Osteocyte (in vitro differentiated cells): ENCODE measurements at places on chromosomes 16 and 17.

- no peak for DNase-seq
Observed at GRCh38 chr16:19716183-19716582, 1.8 kb downstream of the KNOP1 start.

- peak; percentile 91 for DNase-seq
Observed at GRCh38 chr17:42405963-42406495, 17.0 kb downstream of the CAVIN1 start.

GRCh38 chr17:32780721-32781120 lies 96.2 kb downstream of the MYO1D start:
- no peak for DNase-seq

DNA sequence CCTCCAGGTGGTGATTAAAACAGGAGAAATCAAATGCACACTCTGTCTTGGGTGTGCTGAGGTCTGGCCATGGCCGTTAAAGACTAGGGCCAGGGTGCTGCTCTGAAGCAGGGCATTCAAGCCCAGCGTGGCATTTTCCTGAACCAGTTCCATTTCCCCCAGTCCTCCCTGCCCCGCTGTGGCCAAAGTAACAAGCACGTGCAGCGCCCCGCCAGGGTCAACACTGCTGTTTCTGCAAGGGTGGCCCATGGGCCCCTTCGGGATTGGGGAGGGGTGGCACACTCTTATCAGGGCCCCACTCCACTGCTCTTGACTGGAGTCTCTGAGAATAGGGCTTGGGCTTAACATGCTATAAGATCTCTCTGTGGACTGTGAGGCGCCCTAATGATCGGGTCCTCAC lies 72.9 kb downstream of the IL21R start:
- DNase-seq: no peak

GRCh38 chr17:14670861-14671260 lies 370.0 kb downstream of the HS3ST3B1 start:
- DNase-seq: no peak

DNA sequence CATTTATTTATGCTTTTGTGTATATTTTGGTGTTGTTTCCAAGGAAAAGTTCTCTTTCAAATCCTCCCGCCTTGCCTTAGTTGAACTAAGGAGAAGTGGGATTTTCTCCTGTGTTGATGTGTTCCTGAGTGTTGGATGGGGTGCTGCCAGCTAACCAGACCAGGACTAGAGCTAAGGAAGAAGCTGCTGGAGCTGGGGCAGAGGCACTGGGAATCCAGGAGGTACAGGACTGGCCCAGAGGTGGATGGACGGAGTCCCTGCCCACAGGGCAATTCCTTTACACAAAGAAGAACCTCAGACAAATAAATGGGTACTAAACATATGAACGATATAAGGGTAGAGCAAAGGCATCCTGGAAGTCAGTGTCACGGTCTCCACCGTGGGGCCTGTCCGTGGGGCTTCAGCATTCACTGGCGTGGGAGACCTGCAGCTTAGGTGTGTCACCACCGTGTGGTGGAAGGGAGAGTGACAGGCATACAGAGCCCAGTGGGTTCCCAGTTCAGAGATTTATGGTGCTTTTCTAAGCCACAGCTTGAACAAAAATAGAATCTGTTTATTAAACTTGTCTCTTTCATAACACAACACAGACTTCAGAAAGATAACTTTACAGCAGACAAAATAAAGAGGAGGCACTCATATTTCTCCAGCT lies 270.7 kb downstream of the NTN1 start:
- no peak for DNase-seq

GRCh38 chr16:70737377-70738082 lies 51.7 kb upstream of the MTSS2 start:
- peak; percentile 95 for DNase-seq

- no peak for DNase-seq
Observed at GRCh38 chr16:85327731-85328675, 215.7 kb upstream of the CIBAR2 start.

DNA sequence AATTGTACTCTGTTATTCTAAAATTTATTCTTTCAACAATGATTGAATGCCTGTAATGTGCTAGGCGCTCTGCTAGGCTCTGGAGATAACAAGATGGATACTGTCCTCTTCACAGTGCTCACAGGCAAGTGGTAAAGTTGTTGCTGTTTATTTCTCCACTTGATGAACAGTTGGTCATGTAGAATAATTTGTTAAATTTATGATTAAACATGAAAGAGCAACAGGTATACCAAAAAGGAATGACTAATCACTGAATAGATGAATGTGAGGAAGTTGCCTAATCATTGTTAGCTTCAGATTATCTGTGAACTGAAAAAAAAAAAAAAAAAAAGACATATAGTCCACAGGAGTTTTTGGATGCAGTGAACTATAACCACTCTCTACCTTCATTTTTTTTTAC lies 62.3 kb downstream of the NFATC3 start:
- no peak for DNase-seq

DNA sequence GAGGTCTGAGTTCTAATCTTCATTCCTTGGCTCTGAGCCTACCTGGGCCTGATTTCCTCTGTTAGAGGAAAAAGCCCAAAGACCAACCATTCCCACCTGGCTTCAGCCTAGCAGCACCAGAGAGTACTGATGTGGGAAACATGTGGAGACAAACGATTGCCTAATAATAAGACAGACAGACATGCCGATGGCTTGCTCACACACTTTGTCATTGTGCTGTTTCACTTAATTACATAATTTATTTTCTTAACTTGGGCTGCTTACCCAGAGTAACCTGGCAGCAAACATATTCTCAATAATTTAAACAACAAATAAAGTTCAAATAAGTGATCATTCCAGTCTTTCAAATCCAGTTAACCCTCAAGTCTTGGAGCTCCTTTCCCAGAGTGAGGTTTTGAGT lies 83.4 kb downstream of the MAF start:
- no peak for DNase-seq

GRCh38 chr17:35889818-35890773 lies 9.9 kb upstream of the CCL5 start:
- no peak for DNase-seq

- no peak for DNase-seq
Observed at GRCh38 chr17:17139972-17140589, 66.1 kb downstream of the PLD6 start.

DNA sequence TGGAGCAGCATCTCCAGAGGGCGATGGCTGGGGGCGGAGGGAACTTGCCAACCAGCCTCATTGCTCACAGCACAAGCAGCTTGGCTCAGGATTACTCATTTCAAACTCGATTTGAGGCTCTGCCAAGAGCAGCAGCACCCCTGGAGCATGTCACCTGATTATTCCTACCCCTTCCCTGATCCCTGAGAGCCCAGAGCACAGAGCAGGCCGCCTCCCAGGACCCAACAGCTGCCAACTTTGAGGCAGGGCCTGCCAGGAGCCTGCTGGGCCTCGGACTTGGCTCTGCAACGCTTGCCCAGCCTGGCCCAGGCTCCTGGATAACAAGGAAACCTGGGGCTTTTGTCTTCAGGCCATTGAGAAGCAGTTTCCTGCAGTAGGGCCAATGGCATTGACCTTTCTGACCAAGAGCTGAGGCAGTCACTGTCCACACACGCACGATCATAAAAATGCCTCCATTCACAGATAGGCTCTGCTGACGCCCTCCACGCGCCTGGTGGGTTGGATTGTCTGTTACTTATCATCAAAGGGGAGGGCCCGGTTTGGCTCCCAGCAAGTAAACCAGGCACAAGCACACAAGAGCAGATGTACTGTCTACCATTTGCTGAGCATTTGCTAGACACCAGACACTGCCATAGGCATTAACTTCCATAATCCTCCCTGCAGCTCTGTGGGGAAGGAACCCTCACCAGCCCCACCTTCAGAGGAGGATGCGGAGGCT lies 406.6 kb upstream of the EEF2KMT start:
- no peak for DNase-seq

- DNase-seq: no peak
Observed at GRCh38 chr16:2273484-2273883, 5.6 kb upstream of the RNPS1 start.

GRCh38 chr16:67658849-67659674 lies 998 bp downstream of the ACD start:
- DNase-seq: no peak

GRCh38 chr16:14132696-14133048 lies 61.6 kb downstream of the MRTFB start:
- no peak for DNase-seq

DNA sequence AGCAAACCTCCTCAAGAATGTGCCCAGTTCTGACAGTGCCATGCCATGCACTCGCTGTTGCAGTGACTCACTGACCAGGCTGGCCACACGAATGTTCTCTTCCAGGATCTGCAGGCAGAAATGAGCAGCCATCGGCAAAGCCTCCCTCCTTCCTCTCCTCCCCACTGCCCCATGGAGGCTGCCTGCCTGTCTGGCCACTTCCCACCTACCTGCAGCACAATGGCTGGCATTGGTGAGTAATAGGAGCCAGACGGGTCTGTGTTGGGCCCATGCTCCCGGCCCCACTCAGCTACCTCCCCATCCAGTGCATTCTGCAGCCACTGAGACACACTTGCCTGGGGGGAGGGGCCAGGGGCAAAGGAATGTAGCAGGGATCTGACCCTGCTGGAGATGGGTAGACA lies 2.8 kb upstream of the MATCAP1 start:
- no peak for DNase-seq

- no peak for DNase-seq
Observed at GRCh38 chr17:61926826-61927207, 965 bp downstream of the INTS2 start.

- DNase-seq: no peak
Observed at GRCh38 chr17:30483159-30483558, 6.0 kb downstream of the GOSR1 start.

- DNase-seq: no peak
Observed at GRCh38 chr17:35969558-35970380, 11.5 kb downstream of the CCL16 start.

DNA sequence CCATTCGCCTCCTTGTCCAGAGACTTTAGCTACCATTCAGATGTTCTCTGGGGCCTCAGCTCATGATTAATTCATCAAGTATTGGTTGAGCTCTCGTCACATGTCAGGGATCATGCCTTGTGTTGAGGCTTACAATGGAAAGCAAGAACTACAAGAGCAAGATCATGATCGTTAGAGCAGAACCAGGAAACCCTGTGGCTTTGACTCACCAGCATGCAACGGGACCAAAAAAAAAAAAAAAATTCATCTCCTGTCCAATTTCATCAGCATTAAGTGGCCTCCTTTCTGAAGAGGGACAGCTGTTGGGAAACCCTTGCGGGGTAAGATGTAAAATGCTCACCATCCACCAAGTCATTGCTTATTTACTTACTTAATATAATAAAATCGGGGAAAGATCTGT lies 12.1 kb upstream of the USP10 start:
- no peak for DNase-seq

- DNase-seq: no peak
Observed at GRCh38 chr16:83098536-83098935, 471.8 kb downstream of the CDH13 start.

DNA sequence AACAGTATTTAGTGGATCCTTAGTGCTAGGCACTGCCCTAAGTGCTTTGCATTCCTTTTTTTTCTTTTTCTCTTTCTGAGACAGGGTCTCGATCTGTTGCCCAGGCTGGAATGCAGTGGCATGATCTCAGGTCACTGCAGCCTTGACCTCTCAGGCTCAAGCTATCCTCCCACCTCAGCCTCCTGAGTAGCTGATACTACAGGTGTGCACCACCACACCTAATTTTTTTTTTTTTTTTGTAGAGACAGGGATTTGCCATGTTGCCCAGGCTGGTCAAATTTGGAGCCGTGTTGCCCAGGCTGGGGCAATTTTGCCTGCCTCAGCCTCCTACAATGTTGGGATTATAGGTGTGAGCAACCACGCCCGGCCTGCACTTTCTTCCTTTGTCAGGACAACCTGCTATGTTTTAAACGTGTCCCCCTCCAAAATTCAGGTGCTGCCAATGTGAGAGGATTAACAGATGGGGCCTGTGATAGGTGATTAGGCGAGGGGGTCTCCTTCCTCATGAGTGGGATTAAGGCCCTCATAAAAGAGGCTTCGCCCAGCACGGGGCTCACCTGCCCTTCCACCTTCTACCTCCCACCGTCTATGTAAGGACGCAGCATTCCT lies 5.4 kb downstream of the NQO1 start:
- peak; percentile 46 for DNase-seq

DNA sequence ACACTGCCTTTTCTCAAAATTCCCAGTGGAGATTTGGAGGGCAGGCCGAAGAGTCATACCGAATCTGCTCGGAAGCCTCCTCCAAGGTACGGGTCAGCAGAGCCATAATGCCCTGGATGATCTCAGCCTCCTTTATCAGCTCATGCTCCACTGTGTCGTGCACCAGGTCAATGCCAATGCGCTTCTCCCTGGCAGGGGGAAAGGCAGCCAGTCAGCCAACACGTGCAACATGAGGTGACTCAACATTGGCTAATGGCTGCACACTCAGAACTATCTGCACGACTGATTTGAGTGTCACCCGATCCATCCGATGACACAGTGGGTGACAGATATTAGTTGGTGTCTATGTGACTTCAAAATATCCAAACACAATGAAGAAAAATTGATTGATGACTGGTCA lies 15.8 kb downstream of the TEKT1 start:
- no peak for DNase-seq

- no peak for DNase-seq
Observed at GRCh38 chr16:84357191-84357651, 11.1 kb upstream of the ATP2C2 start.
